Skin of body (tissue), 3 donors: ENCODE measurements at places on chromosomes 5 and 9. TPM values are rescaled to one million over a fixed set of nuclear protein-coding genes. Genes with fewer than 3 reads are reported as not detected.
A peak's percentile ranks its signal among the peaks of the same experiment; 100 is the strongest.

DNA sequence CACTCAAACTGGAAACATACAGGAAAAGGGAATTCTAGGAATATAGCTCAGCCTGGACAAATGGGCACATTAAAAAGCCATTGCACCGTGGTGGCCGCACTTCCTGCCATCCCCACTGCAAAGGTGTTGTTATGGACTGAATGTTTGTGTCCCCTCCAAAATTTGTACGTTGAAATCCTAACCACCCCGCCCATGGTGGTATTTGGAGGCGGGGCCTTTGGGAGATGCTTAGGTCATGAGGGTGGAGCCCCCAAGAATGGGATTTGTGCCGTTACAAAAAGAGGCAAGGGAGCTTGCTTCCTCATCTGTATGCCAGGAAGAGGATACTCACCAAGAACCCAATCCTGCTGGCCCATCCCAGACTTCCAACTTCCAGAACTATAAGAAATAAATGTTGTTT lies 1.1 kb upstream of the CMBL start:
- DNase-seq, result no peak

DNA sequence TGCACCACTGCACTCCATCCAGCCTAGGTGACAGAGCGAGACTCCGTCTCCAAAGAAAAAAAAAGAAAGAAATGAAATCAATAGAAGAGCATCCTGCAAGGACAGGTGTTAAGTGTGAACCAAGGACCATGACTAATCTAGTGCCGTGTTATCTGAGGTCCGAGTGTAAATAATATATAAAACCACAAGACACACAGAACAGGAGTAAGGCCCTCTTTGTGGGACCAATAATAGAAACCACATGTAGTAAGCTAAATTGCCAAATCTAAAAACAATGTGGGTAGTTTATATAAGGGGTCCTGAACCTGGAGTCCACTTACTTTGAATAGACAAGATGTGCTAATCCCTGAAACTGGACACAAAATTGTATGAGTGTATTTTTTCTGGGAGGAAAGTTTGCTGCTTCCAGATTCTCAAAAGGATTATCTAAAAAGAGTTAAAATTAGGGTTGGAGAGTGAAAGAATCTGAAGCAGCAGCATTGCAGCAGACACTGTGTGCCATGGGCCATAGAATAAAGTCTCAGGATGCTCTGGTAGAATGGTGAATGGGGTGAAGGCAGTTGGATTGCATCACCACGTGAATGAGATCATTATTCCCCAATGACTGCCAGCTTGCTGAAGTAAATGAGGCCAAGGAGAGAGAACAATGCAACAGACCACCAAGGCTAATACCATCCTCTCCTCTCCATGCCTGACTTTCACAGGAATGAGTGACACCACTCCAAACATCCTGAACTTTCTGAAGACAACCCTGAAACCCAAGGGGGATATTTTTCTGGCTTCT lies 222.7 kb downstream of the DCP2 start:
- DNase-seq, result no peak

- DNase-seq, result no peak
Measured at GRCh38 chr5:112355058-112355685, 63.9 kb downstream of the EPB41L4A start.

DNA sequence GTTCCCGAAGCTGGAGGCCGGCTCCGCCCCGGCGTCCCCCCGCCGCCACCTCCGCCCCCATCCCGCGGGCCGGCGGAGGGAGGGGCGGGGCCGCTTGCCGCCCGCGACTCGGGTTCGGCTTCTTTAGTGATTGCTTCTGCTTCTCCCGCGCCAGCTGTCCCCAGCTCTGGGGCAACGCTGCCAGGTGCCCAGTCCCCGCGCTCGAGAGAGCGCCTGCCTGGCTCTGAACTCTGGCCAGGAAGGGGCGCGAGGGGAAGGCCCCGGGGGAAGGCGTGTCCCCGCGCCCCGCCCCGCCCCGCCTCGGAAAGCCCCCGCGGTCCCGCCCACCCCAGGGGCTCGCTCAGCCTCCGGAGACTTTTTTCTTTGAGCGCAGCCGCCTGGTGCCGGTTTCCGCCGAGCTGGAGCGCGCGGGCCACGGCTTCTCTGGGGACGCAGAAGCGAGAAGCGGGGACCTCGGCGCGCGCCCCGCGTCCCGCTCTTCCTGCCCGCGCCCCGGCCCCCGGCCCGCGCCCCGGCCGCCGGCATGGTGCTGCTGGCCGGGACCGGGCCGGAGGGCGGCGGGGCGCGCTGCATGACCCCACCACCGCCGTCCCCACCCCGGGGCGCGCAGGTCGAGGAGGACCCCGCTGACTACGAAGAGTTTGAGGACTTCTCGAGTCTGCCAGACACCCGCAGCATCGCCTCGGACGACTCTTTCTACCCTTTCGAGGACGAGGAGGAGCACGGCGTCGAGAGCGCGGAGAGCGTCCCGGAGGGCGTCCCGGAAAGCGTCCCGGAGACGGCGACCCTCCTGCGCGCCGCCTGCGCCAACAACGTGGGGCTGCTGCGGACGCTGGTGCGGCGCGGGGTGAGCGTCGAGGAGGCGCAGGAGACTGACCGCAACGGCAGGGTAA lies at the start of gene ANKRD33B:
Gene ANKRD33B, plus strand, starts transcription at position 126 of the 893 bp plus-strand sequence. Its CDS starts 398 bp downstream, at position 524.
- no peak for DNase-seq

- no peak for DNase-seq
Measured at GRCh38 chr9:14532456-14533115, 160.6 kb downstream of the ZDHHC21 start.

GRCh38 chr9:79917421-79917820 lies 345.7 kb downstream of the TLE4 start:
- DNase-seq, result no peak

- DNase-seq, result no peak
Measured at GRCh38 chr9:113851873-113852272, 24.2 kb upstream of the ZNF618 start.

DNA sequence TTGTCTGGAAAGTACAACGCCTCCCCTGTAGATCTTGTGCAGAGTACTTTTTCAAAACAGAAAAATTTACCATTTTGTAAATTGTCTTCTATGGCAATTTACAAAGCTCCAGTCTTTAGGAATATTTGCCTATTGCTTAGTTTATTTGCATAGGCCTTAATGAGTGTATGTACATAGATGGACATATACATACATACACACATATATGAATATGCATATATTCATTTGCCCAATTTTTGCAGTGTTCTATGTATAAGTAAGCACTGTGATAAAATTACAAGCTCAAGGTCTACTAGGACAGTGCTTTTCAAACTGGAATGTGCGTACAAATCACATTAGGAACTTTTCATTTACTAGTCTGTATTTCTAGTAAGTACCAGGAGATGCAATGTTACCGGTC lies 301.3 kb upstream of the SMARCA2 start:
- no peak for DNase-seq

- DNase-seq, result no peak
Measured at GRCh38 chr5:90638878-90639277, 80.3 kb downstream of the ADGRV1 start.

GRCh38 chr9:82115331-82115730 lies 126.8 kb downstream of the SPATA31D1 start:
- DNase-seq, result no peak

GRCh38 chr5:17305964-17306725 lies 88.7 kb downstream of the BASP1 start:
- no peak for DNase-seq

DNA sequence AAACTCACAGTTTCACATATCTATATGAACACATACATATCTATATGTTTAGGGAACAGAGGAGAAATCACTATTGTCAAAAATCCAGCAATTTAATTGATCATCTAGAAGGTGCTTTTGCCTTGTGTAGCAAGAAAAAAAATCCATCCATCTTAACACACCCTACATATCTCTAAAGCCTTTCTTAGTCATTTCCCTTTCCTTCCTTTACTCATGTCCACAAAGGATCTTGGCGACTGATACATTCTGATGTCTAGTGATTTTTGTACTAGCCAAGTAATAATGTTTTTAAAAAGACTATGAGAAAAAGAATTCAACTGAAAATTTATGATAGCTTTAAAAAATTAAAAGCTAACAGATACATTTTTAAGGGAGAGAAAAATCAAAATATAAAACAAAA lies 22.5 kb downstream of the ZDHHC21 start:
- no peak for DNase-seq

GRCh38 chr9:111622626-111623025 lies 8.5 kb upstream of the DNAJC25 start:
- no peak for DNase-seq

DNA sequence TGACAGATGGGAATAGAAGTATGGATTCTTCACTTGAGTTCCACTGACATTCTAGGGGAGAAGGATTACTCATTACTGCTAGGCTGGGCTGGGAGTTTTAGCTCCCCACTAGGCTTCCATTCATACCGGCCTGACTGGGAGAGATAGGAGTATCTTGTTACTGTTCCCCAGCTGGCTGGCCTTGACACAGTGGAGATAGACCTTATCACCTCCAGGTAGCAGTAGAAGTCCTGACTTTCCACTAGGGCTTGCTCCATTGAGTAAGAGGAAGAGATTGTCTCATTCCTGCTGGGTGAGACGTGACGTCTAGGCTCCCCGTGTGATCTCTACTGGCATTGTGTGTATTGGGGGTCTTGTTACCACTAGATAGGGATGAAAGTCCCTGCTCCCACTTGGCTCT lies 156.4 kb downstream of the CACNA1B start:
- no peak for DNase-seq

DNA sequence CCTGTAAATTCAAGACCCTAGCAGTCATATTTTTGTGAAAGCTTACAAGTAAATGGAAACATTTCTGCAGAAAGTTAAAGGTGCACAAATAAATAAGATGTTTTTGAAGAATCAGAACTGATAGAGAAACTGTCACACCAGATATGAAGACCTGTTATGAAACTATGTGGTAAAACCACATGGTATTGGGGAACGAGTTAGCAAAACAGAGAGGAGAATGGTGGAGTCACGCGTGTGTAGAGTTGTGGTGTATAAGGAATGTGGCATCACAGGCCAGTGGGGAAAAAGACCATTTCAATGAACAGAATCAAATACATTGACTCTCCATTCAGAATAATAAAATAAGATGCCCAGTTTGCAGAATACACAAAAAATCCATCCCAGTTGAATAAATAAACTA lies 477.2 kb downstream of the ICE1 start:
- no peak for DNase-seq

GRCh38 chr5:6311568-6312501 lies 66.5 kb downstream of the MED10 start:
- no peak for DNase-seq

- DNase-seq, result no peak
Measured at GRCh38 chr9:77531400-77531799, 116.7 kb downstream of the GNA14 start.

DNA sequence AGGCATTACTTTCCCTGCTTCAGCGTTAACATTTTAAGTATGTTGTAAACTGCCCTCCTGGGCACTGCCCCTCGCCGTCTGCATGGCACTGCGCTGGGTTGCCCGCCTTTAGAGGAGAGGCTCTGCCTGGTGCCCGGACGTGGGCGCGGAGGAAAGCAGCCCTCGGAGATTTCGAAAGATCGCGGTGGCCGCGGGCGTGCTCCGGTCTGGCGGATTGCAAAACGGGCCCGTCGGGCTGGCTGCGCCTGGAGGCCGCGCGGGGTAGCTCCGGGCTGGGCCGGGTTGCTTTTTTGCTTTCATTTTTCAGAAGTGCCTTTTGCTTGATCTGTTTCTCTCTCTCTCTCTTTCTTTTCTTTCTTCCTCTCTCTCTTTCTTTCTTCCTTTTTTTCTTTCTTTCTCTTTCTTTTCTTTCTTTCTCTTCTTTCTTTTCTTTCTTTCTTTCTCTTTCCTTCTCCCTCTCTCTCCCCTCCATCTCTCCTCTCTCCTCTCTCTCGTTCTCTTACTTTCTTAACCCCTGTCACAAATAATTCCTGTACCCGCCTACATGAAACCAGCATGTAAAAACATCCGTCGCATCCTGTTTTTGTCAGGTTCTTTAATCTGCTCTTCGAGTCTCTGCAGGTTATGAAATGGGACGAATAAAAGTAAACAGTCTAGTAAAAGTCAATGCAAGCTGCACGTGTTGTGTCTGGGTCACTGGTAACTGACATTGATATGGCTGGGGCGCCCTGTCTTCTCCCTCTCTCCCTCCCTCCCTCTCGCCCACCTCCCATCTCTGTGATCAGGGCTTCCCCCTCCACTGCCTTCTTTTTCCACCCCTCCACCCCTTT lies 1.7 kb downstream of the FST start:
- peak; percentile 26 for DNase-seq

DNA sequence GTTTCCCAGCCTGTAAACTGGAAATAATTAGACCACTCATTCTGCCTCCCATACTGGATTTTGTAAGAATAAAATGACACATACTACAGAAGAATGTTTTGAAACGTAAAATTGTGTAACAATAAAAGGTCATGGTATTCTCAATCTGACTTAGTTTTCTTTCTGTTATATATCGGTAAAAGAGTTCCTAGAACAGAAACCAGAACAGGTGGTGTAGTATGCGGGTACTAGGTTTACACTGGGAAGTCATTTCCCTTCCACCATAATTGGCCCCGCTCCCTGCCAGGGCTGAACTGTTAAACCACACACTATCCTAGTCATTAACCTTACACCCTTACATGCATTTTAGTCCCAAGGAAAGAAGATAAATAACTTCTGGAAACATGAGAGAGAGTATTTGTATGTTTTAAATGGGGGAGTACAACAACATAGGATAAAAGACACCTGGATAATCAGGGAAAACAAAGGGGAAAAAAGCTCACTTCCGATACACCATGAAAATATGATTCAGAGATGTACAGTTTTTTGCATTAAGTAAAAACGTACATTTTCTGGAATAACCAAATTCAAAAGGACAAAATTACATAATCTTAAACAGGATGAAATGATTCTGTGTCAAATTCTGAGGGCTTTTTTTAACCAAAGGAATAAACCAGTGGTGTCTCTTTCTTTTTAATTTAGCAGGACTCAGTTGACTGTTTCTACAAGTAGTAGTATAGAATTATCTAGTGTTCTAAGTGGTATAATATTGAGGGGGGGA lies 199.7 kb downstream of the GLIS3 start:
- DNase-seq, result no peak

DNA sequence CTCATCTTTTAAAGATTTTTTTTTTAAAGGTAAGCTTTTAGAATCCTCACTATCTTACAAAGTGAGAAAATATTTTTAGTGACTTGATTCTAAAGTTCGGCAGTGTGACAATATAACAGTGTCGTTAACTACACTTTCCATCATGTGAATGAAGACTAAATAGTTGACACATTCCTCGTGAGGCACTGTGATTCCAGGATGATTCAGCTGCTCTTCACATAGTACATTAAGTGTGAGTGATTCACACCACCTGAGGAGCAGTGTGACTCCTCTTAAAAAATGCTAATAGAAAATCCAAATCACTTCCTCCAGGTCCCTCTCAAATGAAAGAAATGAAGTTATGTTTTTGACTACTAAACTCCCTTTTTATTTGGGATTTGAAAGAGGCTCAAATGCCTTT lies 589.5 kb downstream of the GABRG2 start:
- no peak for DNase-seq

IL13 gene
- 0.10 TPM for total RNA-seq

CDH9 gene
- not detected for total RNA-seq

NUTM2G gene
- total RNA-seq, result not detected

PDCD1LG2 gene
- 1.5 TPM for total RNA-seq

MINAR2 gene
- total RNA-seq, result not detected

ANKRD18A gene
- total RNA-seq, result 2.8 TPM

RMRP gene
- total RNA-seq, result 94,985 TPM

MYO10 gene
- total RNA-seq, result 40.1 TPM

ADAMTS16 gene
- 3.1 TPM for total RNA-seq

BSPRY gene
- total RNA-seq, result 3.9 TPM
